Natural killer cell (primary cell): ENCODE measurements at places on chromosomes 5 and 9. TPM values are rescaled to one million over a fixed set of nuclear protein-coding genes. Genes with fewer than 3 reads are reported as not detected.

FCN2 gene
- not detected for total RNA-seq

- H3K27me3 ChIP-seq = no peaks in the 10 kb centered on the region
- no peaks in the 10 kb centered on the region for H3K36me3 ChIP-seq
- H3K27ac ChIP-seq = no peak overlapping the region
- no peak for DNase-seq
- no peaks in the 10 kb centered on the region for H3K4me1 ChIP-seq
Observed at GRCh38 chr9:86807367-86807976, 139.8 kb downstream of the GAS1 start.

DNA sequence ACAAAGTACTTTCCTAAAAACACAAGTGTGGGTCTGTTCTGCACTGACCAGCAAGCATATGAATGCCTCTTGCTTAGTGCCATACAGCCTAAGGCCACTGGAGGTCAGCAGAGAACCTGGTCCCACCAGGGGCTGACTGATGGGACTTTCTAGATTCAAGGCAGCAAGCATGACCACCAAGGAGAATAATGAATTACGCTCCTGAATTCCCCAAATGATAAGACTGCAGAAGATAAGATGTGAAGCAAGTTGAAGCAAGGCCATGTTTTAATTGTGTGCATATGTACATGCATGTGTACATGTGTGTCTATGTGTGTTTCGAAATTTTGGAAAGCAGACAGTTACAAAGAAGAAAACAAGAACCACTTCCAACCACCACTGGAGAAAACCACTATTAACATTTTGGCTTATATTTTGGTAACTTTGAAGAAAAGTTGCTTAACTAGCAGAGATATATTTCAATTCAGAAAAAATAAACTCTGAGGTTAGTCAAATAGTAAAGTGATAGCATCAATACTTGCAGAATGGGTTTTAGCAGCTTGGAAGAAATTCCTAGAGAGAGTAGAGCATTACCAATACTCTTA lies 70.5 kb downstream of the ERP44 start:
- DNase-seq = peak; percentile 56
- H3K27ac ChIP-seq = no peak overlapping the region
- H3K36me3 ChIP-seq = peaks cover 2% of the 10 kb centered on the region
- no peak overlapping the region for H3K4me3 ChIP-seq
- no peaks in the 10 kb centered on the region for H3K27me3 ChIP-seq

- H3K4me3 ChIP-seq = no peak overlapping the region
- peak overlapping the region; percentile 11 for H3K27ac ChIP-seq
- peak; percentile 55 for DNase-seq
- no peaks in the 10 kb centered on the region for H3K36me3 ChIP-seq
- peaks cover 20% of the 10 kb centered on the region for H3K4me1 ChIP-seq
- H3K27me3 ChIP-seq = no peaks in the 10 kb centered on the region
Observed at GRCh38 chr9:133509179-133510083, 15.3 kb downstream of the MYMK start.

DNA sequence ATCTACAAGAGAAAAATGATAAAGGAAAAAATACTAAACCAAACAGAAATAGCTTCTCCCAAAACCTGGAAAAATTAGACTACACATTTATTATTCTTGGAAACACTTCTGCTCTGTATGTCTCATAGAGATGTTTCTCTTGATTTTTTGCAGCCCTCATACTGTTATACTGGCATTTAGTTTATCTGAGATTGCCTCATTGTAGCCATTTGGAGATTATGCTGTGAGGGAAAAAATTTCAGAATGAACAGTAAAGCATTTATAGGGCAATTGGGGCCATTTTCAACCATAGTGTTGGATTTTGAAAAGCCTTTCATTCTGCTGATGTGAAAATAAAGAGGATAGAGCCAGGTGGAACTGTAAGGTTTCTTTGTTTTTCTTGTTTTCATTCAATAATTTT lies 441.8 kb upstream of the RIOK2 start:
- no peak overlapping the region for H3K27ac ChIP-seq
- no peak overlapping the region for H3K4me3 ChIP-seq
- no peaks in the 10 kb centered on the region for H3K27me3 ChIP-seq
- no peak for DNase-seq
- H3K36me3 ChIP-seq = no peaks in the 10 kb centered on the region

DNA sequence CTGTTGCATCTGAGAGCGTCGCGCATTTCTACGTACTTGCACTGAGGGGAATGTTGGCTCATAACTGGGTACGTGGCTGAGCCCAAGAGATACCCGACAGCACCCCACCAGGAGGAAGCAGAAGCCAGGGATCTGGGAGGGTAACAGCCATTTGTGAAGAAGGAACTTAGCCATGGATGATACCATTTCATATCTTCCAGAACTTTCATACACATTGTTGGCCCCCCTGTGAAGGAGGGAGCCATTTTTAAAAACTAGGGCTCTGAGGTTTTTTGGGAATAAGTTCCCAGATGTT lies 101.4 kb upstream of the SLC44A1 start:
- DNase-seq = no peak
- no peaks in the 10 kb centered on the region for H3K36me3 ChIP-seq
- peaks cover 3% of the 10 kb centered on the region for H3K27me3 ChIP-seq
